ENCODE measurements at places on chromosomes 1 and 21.

DNA sequence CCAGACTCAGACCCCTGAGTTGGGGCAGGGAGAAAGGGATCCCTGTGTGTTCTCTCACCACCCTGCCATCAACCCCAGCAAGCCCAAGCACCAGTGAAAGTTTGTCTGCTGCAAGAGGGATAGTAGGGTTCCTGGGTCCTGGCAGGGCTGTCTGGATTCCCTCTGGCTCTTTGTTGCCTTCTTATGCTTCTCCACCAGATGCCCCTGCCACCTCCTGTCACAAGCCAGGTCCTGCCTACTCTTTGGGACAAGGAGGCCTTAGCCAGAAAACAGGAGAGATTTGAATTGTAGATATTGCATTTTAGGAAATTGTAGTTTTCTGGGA, 21.7 kb downstream of the UBE2T start:
- no peak for DNase-seq

DNA sequence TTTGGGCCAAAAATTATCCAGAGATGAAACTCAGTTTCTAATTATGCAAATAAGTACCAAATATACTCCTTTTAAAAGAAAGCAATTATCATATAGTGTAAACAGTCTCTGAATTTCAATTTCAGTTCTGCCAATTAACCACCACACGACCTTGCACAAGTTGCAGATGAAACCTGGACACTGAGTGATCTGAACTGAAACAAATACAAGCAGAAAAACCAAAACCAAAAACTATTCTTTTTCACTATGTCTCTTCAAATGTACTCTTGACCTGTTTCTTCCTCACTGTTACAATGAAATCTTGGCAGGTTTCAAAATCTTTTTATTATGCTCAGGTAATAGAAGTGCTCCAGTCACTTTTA, 79.2 kb downstream of the TYW3 start:
- no peak for DNase-seq

- DNase-seq: no peak
Measured at GRCh38 chr1:214438075-214438474, 113.3 kb downstream of the PTPN14 start.

DNA sequence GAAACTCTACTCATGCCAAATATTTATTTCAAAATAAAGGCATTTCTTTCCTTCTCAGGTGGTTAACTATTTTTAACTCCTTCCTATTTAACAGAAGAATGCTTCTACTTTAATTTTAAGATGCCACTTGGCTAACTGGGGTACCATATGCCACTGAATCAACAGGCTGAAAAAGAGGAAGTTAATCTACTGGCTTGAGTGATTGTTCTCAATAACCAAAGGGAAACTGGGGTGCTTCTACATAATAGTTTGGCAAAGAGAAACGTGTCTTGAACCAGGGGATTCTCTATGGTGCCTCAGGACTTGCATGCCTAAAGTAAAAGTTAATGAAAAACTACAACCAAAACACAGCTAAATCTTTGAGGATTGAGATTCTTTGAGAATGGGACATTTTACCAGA, 142.6 kb downstream of the DENND1B start:
- DNase-seq: no peak

DNA sequence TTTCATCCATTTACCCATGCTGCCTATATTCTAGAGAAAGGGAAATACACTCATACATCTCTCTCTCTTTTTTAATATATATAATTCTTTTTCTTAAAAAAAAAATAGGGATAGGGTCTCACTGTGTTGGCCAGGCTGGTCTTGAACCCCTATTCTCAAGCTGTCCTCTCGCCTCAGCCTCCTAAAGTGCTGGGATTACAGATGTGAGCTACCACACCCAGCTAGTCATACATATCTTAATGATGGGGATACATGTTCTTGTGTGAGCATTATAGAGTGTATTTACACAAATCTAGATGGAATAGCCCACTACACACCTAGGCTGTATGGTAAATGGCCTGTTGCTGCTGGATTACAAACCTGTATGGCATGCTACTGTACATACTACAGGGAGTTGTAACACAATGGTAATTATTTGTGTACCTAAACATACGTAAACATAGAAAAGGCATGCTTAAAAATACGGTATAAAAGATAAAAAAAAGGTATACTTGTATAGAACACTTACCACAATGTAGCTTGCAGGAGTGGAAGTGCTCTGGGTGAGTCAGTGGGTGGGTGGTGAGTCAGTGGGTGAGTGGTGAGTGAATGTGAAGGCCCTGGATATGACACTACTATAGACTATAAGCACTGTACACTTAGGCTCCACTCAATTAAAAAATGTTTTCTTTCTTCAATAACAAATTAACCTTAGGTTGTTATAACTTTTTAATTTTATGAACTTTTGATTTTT, 72.9 kb downstream of the IVNS1ABP start:
- DNase-seq: no peak

DNA sequence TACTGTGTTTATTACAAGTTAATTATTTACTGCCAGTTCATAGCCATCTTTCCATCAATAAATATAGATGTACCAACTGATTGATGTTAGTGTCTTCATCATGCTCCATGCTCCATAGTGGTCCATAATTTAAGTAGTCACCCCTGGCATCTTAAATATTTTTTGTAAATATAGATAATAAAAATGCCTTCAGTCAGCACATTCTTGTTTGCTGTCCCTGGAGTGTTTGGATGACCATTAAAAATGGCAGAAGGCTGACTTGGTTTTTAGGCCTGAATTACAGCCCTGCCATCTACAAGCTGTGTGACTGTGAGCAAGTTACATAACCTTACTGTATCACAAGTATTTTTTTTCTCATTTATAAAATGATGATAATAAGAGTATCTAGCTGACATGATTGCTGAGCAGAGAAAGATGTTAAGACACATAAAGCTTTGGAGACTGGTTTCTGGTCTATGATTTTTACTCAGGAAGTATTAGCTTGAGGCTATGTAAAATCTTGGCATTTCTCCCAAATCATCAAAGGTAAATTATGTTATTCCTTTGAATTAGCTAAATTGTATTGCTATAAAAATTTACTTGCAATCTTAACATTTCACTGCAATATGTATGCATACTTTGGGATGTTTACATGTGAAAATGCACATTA, 427.2 kb downstream of the USP25 start:
- DNase-seq: no peak

DNA sequence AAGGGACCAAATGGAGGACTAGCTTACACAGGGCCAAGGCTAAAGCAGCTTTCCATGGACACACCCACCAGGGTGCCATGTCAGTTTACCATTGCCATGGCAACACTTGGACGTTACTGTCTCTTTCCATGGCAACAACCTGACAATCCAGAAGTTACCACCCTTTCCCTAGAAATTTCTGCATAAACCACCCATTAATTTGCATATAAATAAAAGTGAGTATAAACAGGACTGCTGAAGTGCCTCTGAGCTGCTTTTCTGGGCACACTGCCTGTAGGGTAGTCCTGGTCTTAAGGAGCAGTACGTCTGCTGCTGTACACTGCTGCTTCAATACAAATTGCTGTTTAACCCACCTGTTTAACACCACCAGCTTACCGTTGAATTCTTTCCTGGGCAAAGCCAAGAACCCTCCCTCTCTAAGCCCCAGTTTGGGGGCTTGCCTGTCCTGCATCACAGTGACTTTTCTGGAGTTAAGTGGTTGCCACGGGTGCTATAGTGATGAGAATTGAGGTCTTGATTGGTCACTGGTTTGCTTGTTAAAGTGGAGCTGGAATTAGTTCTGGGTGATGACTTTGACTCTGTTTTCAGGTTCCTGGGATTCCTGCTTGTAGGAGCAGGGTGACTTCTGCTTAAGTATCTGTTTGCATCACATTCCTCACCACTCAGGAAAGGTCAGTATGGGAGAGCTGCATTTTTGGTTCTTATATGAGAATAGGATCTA, 83.2 kb downstream of the CLDN17 start:
- DNase-seq: no peak

DNA sequence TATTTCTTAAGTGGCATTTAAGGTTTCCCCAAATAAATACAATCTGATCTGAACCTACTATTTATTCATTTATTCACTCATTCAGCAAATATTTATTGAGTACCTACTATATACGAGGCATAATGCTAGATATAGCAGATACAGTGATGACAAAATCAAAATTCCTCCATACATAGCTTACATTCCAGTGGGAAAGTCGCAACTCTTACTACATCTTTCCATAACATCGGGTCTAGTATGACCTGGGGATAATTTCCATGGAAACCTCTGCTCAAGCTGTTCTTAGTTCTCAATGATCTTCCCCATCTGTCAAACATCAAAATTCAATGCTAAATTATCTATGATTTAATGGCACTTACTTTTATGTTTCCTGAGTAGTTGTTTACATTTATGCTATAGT, 70.8 kb upstream of the PRKACB start:
- DNase-seq: no peak

DNA sequence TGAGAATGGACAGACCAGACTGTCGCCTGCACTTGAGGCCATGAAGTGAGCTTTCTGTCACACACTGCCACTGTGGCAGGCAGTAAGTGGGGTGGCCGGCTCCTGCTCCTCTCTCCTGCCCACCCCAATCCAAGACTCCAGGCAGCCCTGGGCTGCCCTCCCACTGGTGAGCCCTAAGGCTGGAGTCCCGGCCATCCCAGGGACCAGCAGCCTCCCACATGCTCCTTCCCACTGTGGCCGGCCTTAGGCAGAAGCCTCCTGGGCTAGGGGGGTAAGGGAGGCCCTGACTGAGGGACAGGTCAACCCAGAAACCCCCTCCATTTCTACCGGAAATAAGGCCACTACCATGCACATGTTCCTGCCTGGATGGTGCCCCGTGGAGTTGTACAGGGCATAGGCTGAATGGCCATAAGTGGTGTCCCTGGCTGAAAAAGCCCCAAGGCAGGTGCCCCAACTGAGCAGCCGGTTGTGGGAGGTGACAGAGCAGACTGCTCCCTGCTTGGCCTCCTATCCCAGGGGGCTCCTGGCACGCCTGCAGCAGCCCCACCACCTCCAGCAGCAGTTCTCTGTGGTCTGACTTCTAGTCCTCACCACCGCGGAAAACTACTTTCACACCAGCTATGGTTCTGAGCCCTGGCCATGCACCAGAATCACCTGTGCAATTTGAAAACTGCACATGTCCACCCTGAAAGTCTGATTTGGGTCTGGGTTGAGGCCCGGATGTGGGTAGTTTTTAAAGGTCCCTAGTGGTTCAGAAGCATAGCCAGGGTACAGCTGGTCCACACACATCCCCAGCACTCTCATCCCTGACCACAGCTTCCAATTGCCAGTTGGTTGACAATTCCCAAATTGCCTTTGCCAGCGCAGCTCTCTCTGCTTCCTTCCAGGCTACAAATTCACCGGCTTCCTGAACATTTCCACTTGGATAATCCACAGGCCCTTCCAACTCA, 1.6 kb upstream of the ARTN start:
- no peak for DNase-seq

GRCh38 chr1:52288286-52288685, 77.7 kb downstream of the CC2D1B start:
- no peak for DNase-seq

DNA sequence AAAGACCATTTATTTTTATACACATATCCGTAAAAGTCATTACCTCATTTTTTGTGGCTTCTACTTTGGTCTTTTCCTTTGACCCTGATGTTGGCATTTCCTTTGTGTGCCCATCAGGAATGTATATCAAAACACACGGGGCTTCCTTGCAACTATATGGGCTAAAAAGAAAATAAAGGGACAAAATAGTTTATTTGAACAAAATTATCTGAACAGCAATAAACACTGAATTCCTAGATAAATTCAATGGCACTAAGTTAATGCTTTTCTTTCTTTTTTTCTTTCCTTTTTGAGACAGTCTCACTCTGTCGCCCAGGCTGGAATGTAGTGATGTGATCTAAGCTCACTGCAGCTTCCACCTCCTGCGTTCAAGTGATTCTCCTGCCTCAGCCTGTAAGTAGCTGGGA, 45.2 kb downstream of the EPRS1 start:
- DNase-seq: no peak

DNA sequence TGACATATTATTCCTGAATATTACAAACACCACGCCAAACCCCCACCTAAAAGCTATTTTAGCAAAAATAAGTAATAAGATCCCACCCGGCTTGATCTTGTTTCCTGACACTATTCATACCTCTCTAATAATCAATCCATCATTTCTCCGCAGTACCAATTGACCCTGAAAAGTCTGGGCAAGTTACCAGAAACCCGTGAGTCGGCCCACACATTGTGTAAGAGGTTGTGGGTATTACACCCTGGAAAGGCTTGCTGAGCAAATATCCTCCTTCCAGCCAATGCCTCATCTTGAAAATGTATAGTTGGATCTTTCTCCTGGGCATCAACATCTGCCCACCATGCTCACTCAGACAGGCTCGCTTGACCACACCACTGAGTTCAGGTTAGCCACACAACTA, 451.0 kb downstream of the TTLL7 start:
- no peak for DNase-seq

DNA sequence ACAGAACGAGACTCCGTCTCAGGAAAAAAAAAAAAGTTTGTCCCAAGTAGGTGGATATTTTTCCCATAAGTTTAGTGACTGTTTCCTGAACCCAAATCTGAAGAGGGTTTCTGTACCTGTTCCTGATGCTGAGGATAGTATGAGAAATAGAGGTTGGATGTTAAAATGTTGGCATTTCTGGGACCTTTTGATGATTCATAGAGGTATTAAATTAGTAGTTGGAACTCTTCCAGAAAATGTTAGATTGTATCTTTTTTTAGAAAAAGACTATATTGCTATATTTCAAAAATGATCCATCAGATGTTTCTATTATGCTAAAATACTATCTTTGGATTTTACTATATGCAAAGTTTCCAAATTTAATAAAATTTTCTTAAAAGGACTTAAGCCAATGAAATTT, 2.9 kb upstream of the CENPL start:
- no peak for DNase-seq

- no peak for DNase-seq
Measured at GRCh38 chr21:38787461-38788274, 18.1 kb upstream of the ETS2 start.

DNA sequence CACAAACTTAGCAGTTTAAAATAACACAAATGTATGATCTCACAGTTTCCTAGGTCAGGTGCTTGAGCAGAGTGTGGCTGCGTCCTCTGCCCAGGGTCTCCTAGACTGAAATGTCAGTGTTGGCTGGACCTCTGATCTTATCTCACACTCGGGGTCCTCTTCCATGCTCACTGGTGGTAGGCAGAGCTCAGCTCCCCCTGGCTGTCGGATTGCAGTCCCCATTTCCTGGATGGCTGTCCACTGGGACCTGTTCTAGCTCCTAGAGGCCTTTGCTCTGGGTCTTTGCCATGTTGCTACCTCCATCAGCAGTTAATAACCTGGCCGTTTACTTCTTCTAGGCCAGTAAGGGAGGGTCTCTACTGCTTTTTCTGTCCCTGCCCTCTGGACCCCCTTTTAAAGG, 107.5 kb downstream of the PCNX2 start:
- DNase-seq: no peak

GRCh38 chr1:226578946-226579578, 30.5 kb downstream of the STUM start:
- DNase-seq: no peak

DNA sequence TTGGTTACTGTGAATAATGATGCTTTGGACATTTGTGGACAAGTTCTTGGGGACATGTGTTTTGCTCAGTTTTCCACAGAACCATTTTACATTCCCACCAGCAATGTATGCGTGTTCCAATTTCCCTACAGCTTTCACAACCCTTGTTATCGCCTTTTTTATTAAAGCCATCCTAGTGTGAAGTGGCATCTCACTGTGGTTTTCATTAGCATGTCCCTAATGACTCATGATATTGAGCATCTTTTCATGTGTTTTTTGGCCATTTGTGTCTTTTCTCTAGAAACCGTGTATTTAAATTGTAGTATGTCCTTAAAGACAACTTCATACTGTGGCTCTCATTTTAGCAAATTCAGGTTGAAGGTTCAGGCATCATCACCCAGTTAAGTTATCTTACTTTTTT, 132.1 kb downstream of the TGFBR3 start:
- DNase-seq: no peak

Data from stimulated activated CD4-positive, alpha-beta T cell treated with anti-CD3 and anti-CD28 coated beads, TNF-alpha, amount 100 ng/mL, for 24 hours (primary cell).